ENCODE measurements at places on chromosomes 5 and 9.

GRCh38 chr5:59188419-59189225 lies 605.7 kb downstream of the RAB3C start:
- DNase-seq, result no peak

GRCh38 chr9:17319864-17320263 lies 185.0 kb downstream of the CNTLN start:
- DNase-seq, result no peak

- no peak for DNase-seq
Measured at GRCh38 chr9:35364817-35365585, 124.9 kb upstream of the RUSC2 start.

GRCh38 chr9:91424403-91425176 lies 958 bp upstream of the NFIL3 start:
- no peak for DNase-seq

DNA sequence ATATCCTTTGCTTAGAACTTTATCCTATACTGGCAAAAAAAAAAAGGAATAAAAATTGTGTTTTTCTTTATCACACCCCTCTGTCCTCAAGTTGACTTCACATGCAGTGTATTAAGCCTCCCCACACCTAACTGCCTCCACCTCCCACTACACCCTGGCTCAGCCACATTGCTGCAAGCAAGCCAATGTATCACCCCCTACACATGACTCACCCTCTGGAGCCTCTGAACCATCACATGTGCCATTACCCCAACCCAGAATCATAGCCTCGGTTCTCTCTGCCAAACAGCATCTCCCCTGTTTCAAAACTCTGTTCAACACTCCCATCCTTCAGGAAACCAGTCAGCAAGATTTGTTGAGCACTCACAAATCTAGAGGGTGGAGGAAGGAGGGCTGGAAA lies 209.0 kb downstream of the CWC27 start:
- no peak for DNase-seq

DNA sequence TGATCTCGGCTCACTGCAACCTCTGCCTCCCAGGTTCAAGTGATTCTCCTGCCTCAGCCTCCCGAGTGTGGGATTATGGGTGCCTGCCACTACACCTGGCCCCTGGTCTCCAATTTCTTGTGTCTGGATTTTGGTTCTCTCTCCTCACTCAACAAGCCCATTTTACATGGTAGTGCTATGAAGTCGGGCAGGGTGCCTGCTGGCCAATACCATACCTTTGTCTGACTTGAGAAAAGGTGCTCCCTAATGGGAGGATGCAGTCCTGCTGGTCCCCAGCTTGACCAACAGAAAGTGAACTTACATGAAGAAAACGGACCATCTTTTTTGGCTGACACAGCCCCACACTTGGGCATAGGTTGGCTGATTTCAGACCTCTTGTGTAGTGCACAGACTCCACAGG lies 21.6 kb upstream of the PTGS1 start:
- no peak for DNase-seq

DNA sequence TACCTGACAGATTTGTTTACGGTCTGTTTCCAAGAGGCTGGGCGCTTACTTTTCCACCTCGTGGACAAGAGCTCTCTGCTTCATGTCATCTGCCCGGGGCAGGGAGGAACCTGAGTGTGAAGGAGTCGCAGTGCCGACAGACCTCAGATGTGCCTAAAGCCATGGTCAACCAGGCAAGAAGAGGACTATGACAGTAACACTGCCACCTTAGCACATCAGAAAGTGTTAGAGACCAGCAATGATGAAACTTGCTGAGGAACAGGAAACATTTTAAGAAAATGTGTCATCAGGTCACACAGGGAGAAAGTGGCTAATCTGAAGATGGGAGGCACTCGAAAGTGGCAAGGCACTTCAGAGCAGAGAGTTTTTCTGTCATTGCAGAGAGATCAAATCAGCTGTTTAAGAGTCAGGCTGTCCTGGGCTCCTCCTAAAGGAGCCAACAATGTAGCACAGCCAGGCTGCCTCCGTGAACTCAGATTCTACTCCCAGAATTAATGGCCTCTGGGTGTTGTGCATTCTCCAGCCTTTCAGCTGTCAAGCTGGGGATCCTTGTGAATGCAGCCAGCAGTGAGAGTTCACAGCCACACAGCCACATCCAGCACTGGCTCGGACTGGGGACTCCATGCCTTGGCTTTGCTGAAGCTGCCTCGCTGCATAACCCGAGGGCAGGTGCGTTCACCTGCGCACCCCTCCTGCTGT lies 94.6 kb downstream of the RAPGEF1 start:
- no peak for DNase-seq

DNA sequence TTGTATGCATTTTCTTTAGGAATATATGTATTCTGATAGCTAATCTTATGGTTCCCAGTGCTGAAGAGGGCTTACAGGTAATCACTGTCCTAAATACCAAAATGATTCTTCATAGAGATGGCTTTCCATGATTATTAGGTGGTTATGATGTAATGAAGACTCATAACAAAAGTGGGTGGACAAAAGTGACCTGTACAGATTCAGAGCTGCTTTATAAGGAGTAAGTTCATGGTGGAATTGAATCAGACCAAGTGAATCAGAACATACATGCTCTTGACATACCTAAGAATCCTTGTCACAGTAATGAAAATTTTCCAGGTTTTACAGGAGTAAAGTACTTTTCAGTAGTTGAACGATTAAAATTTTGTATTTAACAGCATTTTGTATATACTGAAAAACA lies 105.6 kb downstream of the NIPBL start:
- DNase-seq, result no peak

DNA sequence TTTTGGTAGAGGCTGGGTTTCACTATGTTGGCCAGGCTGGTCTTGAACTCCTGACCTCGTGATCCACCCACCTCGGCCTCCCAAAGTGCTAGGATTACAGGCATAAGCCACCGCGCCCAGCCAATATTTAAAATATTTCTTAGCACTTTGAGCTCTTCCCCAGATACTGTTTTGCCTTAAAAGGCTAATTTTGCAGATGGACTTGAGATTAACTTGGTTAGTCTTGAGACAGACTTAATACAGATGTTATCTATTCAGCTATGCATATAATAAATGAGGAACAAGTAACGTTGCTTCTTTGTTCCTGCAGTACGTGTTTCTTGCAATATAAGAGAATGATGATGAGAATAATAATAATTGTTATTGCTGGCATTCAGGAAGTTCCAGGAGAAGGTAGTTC lies 56.3 kb downstream of the PCSK5 start:
- no peak for DNase-seq

DNA sequence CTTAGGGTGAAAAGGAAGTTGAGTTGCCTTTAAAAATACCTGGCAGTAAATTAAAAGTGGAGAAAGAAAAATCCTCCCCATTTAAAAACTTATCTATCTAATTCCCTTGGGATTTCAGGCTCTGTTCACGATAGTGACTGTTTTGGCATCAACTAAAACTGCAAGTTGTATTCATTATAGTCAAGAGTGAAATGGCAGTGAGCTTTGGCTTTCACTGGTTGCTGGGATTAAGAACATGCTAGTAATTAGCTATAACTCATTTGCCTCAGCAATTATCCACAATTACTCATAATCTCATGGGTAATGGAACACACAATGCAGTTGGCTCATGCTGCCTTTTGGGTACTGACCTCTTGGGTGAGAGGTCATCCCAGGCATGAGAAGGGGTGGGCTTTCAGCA lies 250.1 kb downstream of the GAS1 start:
- no peak for DNase-seq

DNA sequence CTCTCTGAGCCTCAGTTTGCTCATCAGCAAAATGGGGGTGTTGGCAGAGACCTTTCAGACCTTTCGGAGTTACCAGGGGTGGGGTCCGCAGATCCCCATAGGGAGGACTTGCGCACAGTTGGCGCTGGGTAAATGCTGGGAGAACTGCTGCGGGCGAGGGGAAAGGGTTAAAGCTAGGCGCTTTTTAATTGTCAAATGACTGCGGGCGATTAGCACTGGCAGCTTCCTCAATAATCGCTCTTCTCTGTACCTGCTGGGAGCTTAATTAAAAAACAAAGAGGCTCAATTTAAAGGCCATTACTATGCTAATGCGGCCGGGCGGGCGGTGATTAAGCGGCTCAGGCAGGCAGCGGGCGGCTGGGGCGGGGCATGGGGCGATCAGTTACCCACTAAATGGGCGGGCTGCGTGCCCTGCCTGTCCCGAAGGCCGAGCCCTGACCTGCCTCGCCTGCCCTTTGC lies 63.0 kb downstream of the LMX1B start:
- DNase-seq, result no peak
